Neural crest cell (in vitro differentiated cells): ENCODE measurements at places on chromosomes 4 and X. TPM values are rescaled to one million over a fixed set of nuclear protein-coding genes. Genes with fewer than 3 reads are reported as not detected.
A peak's percentile ranks its signal among the peaks of the same experiment; 100 is the strongest.

DNA sequence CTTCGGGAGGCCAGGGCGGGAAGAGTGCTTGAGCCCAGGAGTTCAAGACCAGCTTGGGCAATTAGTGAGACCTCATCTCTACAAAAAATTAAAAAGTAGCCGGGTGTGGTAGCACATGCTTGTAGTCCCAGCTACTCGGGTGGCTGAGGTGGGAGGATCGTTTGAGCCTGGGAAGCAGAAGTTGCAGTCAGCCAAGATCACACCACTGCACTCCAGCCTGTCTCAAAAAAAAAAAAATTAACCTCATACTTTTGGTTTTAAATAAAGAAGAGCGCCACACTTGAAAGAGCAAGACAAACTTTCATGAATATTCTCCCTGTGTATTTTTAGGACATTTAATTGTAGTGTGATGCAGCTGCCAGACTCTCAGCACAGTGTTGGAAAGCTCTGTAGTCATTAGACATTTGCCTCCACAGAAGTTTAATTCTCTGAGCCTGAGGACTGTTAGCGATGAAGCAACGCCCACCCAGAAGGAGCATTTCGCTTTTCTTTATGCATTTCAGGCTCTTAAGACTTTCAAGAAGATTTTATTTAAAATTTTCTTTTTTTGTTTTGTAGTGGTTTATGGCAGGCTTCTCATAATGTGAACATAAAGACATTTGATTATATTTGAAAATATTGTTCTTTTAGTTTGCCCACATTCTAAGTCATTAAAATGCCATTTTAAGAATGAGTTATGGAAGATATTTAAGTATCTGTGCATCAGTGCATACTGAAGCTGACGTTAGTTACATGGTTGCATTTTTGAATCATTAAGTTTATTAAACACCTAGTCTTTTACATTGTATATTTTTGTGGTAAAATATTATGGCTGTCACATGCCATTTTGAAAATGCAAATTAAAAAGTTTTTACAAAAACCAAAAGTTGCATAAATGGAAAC, 45.8 kb downstream of the DCLK2 start:
- H3K4me1 ChIP-seq, result peaks cover 8% of the 10 kb centered on the region
- H3K36me3 ChIP-seq, result peaks cover 19% of the 10 kb centered on the region
- no peak overlapping the region for H3K4me3 ChIP-seq
- H3K27me3 ChIP-seq, result no peaks in the 10 kb centered on the region
- H3K27ac ChIP-seq, result no peak overlapping the region

DNA sequence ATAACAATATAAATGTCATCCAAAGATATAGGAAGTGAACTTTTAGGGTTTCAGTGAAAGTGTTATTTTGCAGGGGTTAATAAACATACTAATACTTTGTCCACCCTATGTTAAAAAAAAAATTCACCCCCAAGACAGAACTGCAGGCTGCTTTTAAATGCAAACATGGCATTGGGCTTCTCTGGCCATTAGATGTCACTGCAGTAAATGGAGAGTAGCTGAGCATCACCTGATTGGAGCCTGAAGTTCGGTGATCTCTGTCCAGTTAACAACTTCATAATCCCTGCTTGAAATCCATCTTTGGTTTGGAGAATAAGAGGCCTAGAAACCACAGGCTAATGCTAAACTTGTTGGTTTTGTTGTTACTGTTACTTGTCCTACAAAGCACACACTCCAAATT, 18.7 kb downstream of the SLC25A43 start:
- no peak overlapping the region for H3K27ac ChIP-seq
- H3K4me3 ChIP-seq, result no peak overlapping the region
- H3K27me3 ChIP-seq, result no peaks in the 10 kb centered on the region
- peaks cover 4% of the 10 kb centered on the region for H3K4me1 ChIP-seq

GRCh38 chrX:16664074-16664473, 14.1 kb downstream of the S100G start:
- no peaks in the 10 kb centered on the region for H3K27me3 ChIP-seq
- peaks cover 28% of the 10 kb centered on the region for H3K36me3 ChIP-seq
- no peak for DNase-seq
- no peak overlapping the region for H3K4me3 ChIP-seq

DNA sequence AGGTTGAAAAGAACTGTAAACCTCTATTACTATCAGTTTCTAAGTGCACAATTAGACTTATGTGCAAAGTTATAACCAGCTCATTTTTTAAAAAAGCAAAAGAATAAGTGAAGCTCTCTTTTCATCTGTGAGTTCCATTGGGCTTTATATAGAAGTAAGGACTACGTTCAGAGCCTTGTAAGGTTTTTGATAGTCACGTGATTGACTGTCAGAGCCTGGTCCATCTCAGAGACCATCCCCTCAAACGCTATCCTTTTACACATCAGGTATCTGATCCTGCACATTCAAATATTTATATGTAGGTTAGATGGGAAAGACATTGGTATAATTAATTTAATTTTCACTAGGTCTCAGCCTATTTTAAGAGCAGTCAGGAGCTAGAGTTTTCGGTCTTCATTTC, 279.3 kb downstream of the INPP4B start:
- peak overlapping the region; percentile 44 for H3K27ac ChIP-seq
- H3K36me3 ChIP-seq, result peaks cover 6% of the 10 kb centered on the region
- DNase-seq, result no peak
- no peak overlapping the region for H3K4me3 ChIP-seq
- H3K27me3 ChIP-seq, result no peaks in the 10 kb centered on the region
- H3K4me1 ChIP-seq, result peaks cover 35% of the 10 kb centered on the region

GRCh38 chr4:113760094-113760794, 1.3 kb downstream of the CAMK2D start:
- H3K27ac ChIP-seq, result peak overlapping the region; percentile 53
- peak overlapping the region; percentile 98 for H3K4me3 ChIP-seq
- peak; percentile 3 for DNase-seq
- H3K4me1 ChIP-seq, result peaks cover 55% of the 10 kb centered on the region
- H3K36me3 ChIP-seq, result no peaks in the 10 kb centered on the region
- H3K27me3 ChIP-seq, result no peaks in the 10 kb centered on the region

- H3K27ac ChIP-seq, result no peak overlapping the region
- no peak for DNase-seq
- H3K36me3 ChIP-seq, result peaks cover 7% of the 10 kb centered on the region
- no peaks in the 10 kb centered on the region for H3K27me3 ChIP-seq
- H3K4me3 ChIP-seq, result no peak overlapping the region
Measured at GRCh38 chr4:183186813-183187212, 87.8 kb downstream of the WWC2 start.

- H3K4me3 ChIP-seq, result no peak overlapping the region
- DNase-seq, result no peak
Measured at GRCh38 chrX:103889216-103889615, 57.2 kb upstream of the RAB9B start.

- no peaks in the 10 kb centered on the region for H3K4me1 ChIP-seq
- DNase-seq, result no peak
- H3K27ac ChIP-seq, result no peak overlapping the region
- peaks cover 2% of the 10 kb centered on the region for H3K36me3 ChIP-seq
- no peak overlapping the region for H3K4me3 ChIP-seq
- no peaks in the 10 kb centered on the region for H3K27me3 ChIP-seq
Measured at GRCh38 chr4:114512595-114513295, 85.9 kb upstream of the UGT8 start.

GRCh38 chr4:128573781-128574508, 235.6 kb upstream of the JADE1 start:
- no peaks in the 10 kb centered on the region for H3K27me3 ChIP-seq
- H3K36me3 ChIP-seq, result no peaks in the 10 kb centered on the region
- DNase-seq, result no peak
- H3K4me1 ChIP-seq, result peaks cover 38% of the 10 kb centered on the region

DNA sequence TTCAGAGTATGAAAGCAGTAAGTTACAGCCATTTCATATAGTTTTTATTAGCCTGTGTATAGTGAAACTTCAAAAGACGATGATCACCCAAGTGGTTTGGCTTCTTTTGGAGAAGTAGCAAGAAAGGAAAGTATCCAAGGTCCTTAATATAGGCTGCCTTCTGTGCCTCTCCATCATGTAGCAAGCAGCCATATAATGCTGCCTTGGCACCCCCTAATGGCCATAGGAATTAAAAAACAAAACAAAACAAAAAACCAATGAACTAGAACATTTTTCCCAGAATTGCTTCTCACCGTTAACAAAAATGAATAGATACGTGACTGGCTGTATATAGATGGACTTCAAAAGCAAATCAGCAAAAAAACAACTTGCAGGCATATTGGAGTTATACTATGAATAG, 18.9 kb downstream of the LAMP2 start:
- H3K36me3 ChIP-seq, result peaks cover 6% of the 10 kb centered on the region
- H3K4me1 ChIP-seq, result no peaks in the 10 kb centered on the region
- H3K27ac ChIP-seq, result no peak overlapping the region
- no peaks in the 10 kb centered on the region for H3K27me3 ChIP-seq
- H3K4me3 ChIP-seq, result no peak overlapping the region
- DNase-seq, result no peak

DNA sequence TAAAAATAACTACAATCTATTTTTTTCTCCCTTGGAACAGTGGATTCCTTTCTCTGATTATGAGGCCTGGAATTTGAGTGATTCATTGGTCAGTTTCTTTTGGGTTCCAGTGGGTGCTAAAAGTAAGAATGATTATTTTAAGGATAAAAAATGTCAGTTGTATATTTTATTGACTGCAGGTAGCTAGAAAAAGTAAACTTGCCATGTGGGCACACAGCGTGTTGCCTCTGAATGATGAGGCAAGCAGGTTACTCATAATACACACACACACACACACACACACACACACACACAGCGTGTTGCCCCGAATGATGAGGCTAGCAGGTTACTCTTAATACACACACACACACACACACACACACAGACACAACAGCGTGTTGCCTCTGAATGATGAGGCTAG, 13.8 kb downstream of the GALNT7 start:
- no peak for DNase-seq
- H3K27ac ChIP-seq, result no peak overlapping the region
- no peaks in the 10 kb centered on the region for H3K27me3 ChIP-seq
- peaks cover under 1% of the 10 kb centered on the region for H3K4me1 ChIP-seq

GRCh38 chr4:8200302-8200975, 1.3 kb downstream of the SH3TC1 start:
- H3K27me3 ChIP-seq, result no peaks in the 10 kb centered on the region
- H3K4me3 ChIP-seq, result no peak overlapping the region
- no peaks in the 10 kb centered on the region for H3K36me3 ChIP-seq

DNA sequence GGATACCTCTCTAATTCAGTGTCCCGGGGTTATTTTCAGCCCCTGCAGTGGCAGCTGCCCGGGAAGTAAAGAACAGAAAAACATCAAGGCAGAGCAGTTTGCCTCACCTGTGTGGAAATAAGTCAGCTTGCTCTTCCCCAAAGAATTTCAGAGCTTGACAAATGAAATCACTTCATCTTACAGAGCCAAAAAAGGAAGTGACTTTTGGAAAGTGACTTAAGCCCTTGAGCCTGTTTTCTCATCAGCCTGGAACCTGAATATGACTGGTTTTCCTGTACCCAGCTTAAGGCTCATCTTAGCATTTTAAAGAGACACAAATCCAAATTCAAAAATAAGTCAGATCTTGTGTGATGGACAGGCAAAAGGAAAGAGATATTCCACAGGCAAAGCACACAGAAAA, 211.6 kb downstream of the RCHY1 start:
- H3K36me3 ChIP-seq, result peaks cover 9% of the 10 kb centered on the region
- peaks cover 4% of the 10 kb centered on the region for H3K27me3 ChIP-seq
- H3K4me3 ChIP-seq, result no peak overlapping the region
- DNase-seq, result no peak
- no peak overlapping the region for H3K27ac ChIP-seq

DNA sequence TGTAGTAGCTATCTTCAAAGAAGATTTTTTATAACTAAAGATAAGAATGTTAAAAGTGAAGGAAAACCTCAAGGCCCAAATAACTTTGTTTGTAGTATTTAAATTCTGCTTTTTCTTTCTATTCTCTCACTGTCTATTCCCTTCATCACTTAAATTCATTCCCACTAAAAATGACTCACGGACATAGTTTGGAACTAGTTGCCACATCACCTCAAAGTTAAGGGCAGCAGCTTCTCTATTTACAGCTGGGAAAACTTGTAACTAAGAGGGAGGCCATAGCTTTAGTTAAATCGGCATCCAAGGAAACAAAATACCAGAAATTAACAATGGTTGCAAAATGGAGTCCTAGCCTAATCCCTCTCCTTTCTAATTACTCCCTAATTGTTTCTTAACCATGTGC, 325.4 kb upstream of the MAGEB2 start:
- H3K27me3 ChIP-seq, result no peaks in the 10 kb centered on the region
- DNase-seq, result no peak
- no peak overlapping the region for H3K4me3 ChIP-seq
- H3K36me3 ChIP-seq, result no peaks in the 10 kb centered on the region
- no peaks in the 10 kb centered on the region for H3K4me1 ChIP-seq
- no peak overlapping the region for H3K27ac ChIP-seq

- H3K4me1 ChIP-seq, result no peaks in the 10 kb centered on the region
- no peak overlapping the region for H3K4me3 ChIP-seq
- DNase-seq, result no peak
Measured at GRCh38 chrX:141839856-141840255, 1.7 kb downstream of the MAGEC3 start.

DNA sequence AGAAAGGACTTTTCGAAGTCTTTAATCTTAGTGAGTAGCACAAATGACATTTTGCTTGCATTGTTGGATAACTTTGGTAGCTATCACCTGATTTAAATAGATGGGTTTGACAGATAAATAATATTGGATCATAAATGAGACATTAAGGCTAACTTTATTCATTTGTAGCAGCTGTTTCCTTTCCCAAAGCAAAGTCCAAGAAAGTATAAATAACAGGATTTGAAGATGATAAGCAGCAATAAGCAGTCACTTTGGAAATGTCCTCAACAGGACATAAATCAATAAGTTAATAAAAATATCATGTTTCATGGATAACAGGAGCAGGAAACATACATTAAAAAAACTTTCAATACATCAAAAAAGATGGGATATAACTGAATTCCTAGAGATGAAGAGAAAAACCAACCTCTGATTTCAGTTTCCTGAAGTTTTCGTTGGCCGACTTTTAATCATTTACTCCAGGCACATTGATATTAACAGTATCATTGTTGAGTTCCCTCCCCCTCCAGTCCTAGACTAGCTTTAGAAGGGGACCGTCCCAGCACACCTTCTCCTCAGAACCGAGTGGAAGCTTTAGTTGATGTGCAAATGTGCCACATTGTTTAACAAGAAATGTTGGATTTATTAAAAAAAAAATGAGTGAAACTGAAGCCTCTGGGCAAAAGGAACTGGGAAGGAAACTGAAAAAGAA, 169.9 kb upstream of the AGA start:
- no peaks in the 10 kb centered on the region for H3K27me3 ChIP-seq
- H3K4me1 ChIP-seq, result no peaks in the 10 kb centered on the region
- no peaks in the 10 kb centered on the region for H3K36me3 ChIP-seq

SCLT1 gene
- 21.7 and 22.7 TPM in 2 replicates for total RNA-seq

VCX3A gene
- 0.58 and 0.68 TPM in 2 replicates for total RNA-seq

ENOPH1 gene
- 52.8 and 53.3 TPM in 2 replicates for total RNA-seq

EGF gene
- total RNA-seq, result 0.84 and 1.2 TPM in 2 replicates

SPON2 gene
- 2.3 and 4.1 TPM in 2 replicates for total RNA-seq

FAM133A gene
- total RNA-seq, result 0.58 and 0.86 TPM in 2 replicates

METTL14 gene
- 53.6 and 58.1 TPM in 2 replicates for total RNA-seq

TKTL2 gene
- not detected in 2 replicates for total RNA-seq

BRS3 gene
- total RNA-seq, result not detected in 2 replicates

WDFY3 gene
- 53.5 and 68.2 TPM in 2 replicates for total RNA-seq

PCDH10 gene
- 3.7 and 3.8 TPM in 2 replicates for total RNA-seq
